ENCODE measurements at places on chromosomes 7 and 10.

GRCh38 chr7:140161047-140161446, 15.7 kb downstream of the KDM7A start:
- DNase-seq: no peak

DNA sequence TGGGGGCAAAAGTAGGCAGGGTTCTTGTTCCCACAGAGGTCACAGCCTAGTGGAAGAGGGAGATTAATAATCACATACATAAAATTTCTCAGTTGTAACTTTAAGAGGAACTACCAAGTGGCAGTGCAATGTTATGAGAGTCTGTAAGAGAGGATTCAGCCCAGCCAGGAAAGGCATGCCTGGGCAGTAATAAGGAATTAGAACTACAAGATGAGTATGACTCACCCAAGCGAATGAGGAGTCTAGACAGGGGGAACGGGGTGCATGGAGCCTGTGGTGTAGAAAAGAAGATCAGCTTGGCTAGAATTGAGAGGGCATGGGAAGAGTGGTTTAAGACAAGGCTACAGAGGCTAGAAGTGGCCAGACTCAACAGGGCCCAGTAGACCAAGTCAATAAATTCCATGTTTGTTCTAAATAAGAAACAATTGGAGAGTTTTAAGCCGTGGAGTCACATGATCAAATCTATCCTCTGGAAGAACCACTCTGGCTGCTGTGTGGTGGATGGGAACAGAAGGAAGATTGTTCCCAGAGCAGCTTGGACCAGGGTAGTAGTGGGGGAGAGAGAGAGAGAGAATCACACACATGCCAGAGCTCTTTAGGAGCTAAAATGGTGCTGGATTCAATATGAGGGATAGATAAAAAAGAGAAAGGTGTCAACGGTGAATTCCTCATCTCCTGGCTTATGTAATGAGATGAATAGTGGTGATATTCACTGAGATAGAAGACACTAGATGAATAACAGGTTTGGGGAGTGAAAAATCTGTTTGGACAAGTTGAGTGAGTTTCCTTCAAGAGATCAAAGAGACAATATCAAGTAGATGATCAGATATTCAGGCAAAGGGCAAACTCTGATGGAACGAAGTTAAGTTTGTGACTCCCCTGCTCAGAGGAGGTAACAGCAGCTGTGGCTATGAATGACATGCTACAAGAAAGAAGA, 265.1 kb downstream of the FGFR2 start:
- DNase-seq: no peak

DNA sequence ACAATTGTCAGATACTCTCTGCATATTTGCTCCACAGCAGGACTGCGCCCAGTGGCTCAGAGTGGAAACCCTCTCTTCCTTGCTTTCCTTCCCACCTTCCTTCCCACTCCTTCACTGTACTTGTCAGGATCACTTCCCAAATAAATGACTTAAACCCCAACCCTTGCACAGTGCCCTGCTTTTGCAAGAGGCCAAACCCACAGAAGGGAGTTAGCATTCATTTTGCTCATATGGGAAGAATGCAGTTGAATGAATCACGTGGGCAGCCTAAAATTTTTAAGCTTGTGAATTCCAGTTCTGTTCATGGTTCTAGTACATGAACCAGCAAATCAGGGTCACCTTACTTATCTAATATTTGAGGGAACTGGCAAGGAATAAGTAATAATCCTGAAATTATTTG, 47.7 kb upstream of the SFMBT2 start:
- DNase-seq: no peak

GRCh38 chr7:25031432-25031831, 51.5 kb upstream of the OSBPL3 start:
- no peak for DNase-seq

DNA sequence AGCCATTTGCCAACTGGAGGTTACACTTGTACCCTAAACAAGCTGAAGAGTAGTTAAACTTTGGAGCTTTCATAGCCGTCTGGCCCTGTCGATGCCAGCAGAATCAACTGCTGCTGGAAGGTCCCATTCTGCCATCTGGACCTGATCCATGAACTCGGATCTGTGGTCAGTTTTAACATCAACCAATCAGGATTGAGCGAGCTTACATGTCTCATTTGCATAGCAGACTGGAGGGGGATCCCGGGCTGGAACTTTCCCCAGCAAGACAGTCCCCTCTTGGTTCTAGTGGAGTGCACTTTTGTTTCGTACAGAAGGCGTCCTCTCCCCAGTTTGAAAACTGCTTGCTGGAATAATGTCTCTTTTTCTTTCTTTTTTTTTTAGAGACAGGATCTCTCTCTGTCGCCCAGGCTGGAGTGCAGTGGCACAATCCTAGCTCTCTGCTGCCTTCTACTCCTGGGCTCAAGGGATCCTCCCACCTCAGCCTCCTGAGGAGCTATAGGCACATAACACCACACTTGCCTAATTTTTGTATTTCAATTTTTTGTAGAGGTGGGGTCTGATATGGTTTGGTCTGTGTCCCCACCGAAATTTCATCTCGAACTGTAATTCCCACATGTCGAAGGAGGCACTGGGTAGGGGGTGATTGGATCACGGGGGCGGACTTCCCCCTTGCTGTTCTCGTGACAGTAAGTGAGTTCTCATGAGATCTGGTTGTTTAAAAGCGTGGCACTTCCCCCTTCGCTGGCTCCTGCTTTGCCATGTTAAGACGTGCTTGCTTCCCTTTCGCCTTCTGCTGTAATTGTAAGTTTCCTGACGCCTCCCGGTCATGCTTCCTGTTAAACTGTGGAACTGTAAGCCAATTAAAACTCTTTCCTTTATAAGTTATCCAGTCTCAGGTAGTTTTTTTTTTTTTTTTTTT, 42.8 kb upstream of the SEPHS1 start:
- no peak for DNase-seq

DNA sequence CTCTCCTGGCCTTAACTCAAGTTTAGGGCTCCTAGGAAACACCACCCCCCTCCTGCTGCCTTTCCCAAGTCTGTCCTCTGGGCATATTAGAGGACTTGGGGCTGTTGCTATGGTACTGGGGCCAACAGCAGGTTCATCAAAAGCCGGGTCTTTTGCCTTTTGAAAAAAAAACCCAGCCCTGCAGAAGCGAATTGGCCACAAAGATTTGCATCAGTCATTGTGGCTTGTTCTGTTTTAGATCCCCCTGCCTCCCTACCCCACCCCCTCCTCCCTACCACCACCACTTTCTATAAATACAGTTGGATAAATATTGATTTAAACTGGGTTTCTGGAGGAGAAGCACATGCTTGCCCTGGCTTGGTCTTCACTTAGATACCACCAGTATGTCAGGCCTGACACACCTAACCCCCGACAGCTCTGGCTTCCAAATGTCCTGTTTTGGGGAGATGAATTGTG, 7.0 kb downstream of the MXI1 start:
- no peak for DNase-seq

DNA sequence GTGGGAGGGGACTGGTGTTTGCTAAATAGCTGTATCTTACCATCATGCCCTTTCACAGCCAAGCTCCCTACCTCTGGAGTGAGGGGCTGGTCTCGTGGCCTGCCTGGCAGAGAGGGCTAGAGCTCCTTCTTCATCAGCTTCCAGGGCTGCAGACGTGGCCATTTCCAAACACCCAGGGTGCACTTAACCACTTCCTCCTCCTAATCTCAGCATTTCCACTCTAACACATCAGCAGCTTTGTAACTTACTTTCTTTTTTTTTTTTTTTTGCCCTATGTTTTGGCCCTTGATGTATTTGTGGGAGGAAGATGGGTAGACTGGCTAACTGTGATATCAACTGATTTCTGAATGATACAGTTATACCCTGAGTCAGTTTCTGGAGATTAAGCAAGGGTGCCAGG, 27.4 kb downstream of the LRRC4 start:
- DNase-seq: no peak

DNA sequence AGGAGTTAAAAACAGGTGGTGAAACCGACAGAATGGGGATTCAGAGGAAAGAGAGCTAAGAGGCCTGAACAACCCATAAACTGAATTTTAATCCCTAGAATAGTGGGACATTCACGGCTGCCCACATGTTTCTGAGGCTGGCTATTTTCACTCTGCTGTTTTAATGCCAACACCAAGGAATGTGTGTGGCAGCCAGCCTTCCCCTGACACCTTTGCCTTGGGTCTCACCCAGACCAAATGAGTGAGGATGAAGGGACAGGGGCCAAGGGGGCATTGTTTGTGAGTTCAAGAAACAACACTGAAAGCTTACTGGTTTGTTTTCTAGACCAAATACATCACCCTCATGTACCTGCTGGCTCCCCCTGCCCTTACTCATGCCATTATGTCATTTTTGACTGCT, 164.3 kb downstream of the JAZF1 start:
- no peak for DNase-seq

- DNase-seq: no peak
These were observed 1.1 kb downstream of the RSU1 start for GRCh38 chr10:16816171-16816570.

GRCh38 chr7:50696810-50697582, 85.7 kb downstream of the GRB10 start:
- DNase-seq: no peak

DNA sequence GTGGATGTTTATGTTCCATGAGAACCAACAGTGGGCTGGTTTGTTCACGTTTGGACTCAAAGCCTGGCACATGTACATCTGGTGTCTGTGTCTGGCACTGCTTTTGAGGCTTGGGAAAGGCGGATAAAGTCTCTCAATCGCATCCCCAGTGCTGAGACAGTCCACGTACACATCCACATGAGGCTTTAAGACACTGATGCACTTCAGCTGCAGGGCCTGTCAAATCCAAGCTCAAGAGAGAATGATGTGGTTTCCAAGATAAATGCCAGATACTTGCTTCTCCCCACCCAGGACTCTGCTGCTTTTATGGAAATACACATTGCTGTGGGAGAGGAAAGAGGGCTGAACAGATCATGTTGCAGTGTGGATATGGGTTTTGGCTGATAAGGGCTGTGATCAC, 178.4 kb downstream of the ADARB2 start:
- DNase-seq: no peak

GRCh38 chr10:43160921-43161255, 22.6 kb downstream of the CSGALNACT2 start:
- DNase-seq: no peak

DNA sequence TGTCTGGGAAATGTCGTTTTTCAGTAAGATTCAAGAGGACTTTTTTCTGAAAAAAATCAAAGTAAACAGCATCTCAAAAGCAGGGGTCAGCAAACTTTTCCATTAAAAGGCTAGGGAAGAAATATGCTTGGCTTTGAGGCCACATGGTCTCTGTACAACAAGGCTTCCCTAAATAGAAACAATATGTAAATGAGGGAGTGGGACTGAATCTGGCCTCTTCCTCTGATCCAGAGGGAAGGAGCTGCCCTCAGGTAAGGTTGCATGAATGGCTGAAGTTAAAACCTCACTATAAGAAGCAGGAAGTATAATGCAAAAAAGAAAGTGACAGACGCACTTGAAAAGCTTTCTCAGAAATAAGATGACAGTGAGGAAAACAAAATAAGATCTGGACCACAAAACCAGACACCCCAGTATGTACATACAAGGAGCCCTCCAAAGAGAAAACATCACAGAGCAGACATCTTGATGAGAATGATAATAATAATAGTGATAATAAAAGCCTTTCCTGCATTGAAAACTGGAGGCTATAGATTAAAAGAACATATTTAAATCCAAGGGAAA, 115.2 kb downstream of the PLXNA4 start:
- DNase-seq: no peak

- DNase-seq: no peak
These were observed 28.3 kb downstream of the C10orf120 start for GRCh38 chr10:122671355-122671754.

GRCh38 chr10:33160151-33160550, 174.3 kb downstream of the NRP1 start:
- DNase-seq: no peak

- no peak for DNase-seq
These were observed 694.1 kb downstream of the ANKRD7 start for GRCh38 chr7:118918556-118918955.

DNA sequence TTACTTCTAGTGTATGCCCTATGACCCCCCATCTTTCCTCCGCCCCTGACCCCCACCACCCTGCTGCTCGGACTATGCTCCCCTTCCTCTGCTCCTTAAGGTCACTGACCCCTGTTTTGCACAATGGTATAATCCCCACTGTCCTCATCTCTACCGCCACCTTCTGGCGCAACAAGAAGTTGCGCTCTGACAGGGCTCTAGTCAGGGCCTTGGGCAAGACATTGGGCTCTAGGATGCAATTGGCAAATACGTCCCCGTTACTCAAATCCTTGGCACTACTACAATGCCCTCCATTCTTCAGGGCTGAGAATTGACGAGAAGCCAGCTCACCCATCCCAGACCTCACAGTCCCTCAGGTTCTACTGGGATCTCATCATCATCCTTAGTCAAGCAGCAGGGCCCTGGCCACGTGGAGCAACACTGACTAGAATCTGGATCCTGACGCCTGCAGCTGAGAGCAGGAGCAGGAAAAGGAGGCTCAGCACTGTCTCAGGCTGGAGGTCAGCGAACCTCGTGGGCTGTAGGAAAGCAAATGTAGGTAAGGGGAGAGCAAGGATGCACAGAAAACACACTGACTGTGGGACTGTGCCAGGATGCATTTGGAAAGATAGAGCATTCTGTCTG, 10.6 kb downstream of the LRIT2 start:
- no peak for DNase-seq

- no peak for DNase-seq
These were observed 14.5 kb downstream of the GUSB start for GRCh38 chr7:65967361-65968155.

All from activated T-helper 1 cell treated with anti-CD3 and anti-CD28 coated beads, Interleukin-2, amount 50 U/mL, for 16 hours (primary cell).